ENCODE measurements at places on chromosomes 1 and 21.

GRCh38 chr1:245615001-245615400 is 460.2 kb downstream of the KIF26B start:
- no peak for DNase-seq

DNA sequence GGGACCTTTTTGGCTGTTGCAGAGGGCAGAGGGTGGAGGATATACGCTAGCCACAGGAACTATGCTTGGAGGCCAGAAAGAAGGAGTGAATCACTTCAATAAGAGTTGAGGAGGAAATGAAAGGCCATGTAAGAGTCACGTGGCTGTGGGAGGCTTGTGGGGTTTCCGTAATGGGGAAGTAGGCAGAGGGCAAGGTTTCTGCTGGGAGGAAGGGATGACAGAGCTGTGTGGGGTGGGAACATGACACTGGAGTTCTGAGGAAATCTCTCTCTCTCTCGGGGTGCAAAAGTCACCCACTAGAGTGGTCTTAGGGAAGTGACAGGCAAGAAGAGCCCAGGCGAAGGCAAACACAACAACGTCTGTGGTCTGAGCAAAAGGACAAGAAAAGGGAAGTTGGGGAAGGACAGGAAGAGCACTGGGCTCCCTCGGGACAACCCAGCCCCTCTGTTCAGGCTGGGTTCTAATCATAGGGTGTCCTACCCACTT is 3.9 kb upstream of the CD1C start:
- peak; percentile 84 for DNase-seq

- no peak for DNase-seq
Observed at GRCh38 chr1:111598544-111598943, 21.0 kb upstream of the RAP1A start.

GRCh38 chr1:204711947-204712701 is 26.6 kb upstream of the LRRN2 start:
- DNase-seq, result no peak

DNA sequence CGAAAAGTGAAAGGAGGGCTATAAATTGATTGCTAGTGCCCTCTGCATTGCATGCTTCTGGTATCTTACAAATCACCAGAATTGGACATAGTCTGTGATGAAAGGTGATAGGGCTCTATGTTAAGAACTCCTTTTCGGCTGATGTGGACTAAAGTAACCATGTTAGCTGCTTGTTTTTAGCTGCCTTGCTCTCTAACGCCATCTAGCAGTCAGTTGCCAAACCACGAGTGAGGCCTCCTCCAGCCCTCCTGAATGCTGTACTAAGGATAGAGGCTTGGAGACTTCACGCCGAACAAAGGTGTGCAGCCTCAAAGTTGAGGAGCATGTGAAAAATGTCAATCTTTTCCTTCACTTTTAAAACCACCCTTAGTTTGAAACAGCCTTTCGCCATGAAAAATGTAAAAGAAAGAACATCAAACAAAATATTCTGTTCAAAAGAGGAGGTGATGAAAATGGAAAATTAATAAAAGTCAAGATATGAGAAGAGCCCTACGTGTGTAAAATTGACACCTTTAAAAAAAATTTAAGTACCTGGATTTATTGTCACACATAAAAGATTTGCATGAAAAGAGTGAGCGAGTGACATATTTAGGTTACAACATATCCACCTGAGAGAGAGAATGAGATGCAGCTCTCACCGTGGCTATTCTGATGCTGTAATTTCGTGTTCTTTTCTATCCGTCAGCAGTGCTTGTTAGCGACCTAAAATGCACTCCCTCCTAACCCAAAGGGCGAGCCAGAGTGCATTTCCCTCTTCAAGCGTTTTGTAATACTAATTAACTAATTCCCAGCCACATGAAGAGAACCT is 8.1 kb downstream of the LRRC53 start:
- DNase-seq, result no peak

- no peak for DNase-seq
Observed at GRCh38 chr1:236228411-236228810, 53.3 kb downstream of the ERO1B start.

GRCh38 chr1:224801844-224802490 is 127.5 kb upstream of the DNAH14 start:
- no peak for DNase-seq

DNA sequence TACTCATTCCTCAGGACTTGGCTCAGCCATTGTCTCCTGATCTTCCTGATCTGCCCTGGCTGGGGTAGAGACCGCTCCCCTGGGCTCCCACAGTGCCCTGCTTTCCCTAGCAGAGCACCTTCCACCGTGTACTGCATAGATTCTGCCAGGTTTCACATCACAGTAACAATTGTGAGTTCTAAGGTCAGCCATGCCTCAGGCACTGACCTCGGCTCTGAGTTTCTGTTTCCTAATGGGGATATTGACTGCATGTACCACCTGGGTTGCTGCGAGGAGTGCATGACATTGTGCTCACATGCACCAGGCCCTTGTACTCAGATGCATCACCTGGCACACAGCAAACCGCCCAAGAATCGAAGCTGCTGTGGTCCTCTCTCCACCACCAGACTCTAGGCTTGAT is 46.0 kb downstream of the HSPG2 start:
- DNase-seq, result no peak

DNA sequence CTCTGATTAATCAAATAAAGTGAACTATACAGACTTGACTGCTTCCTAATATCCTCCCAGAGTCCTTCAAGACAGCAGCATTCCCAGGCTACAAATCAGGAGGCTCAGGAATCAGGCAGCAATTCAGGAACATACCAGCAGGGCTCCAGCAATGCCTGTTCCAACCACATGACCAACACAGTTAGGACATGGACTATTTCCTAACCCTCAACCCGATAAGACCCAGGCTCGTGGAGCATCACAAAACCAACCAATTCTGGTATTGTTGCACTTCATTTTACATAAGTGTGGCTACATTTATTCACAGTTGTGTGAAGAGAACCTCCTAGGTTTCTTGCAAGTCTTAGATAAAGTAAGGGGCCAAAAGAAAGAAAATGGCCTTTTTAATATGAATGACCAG is 546.2 kb upstream of the ADGRL2 start:
- DNase-seq, result no peak

DNA sequence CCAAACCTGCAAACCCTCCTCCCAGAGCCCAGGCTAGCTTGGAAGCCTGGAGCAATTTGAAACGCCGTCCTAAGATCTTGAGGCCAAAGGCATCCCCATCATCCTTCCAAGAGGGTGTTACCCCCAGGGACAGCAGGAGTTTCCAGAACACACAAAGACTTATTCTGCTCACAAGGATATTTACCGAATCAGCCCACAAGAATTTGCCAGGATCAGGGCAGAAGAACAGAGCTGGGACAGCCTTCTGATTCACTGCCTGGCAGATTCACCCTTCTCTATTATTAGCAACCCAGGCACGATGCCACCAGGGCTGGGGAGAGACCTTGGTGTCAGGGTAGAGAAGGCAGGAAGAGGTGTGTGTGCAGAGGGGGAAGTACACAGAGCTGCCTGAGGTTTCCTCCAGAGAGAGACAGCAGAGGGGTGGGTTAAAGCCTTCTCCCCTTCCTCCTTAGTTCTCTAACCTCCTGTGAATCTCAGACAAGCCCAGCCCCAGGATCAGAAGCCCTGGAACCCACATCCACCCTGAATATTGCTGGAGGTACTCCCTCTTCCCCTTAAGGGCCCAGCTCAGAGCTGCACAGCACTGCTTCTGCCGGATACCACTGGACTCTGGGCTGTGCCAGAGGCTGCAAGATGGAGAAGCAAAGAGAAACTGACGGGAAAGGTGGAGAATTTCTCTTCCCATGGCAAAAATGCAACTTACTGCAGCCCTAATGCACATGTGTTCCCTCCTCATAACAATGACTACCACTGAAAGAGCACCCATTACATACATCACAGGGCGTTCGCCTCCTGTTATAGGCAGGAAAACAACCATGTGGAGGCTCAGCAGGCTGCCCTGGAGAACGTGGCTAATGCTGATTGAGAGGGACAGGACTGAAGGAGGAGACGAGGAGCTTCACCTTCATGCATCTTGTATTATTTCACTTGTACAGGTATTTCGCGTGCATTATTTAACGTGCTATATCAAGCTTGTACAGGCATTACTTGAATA is 61.8 kb downstream of the ITPKB start:
- peak; percentile 68 for DNase-seq

DNA sequence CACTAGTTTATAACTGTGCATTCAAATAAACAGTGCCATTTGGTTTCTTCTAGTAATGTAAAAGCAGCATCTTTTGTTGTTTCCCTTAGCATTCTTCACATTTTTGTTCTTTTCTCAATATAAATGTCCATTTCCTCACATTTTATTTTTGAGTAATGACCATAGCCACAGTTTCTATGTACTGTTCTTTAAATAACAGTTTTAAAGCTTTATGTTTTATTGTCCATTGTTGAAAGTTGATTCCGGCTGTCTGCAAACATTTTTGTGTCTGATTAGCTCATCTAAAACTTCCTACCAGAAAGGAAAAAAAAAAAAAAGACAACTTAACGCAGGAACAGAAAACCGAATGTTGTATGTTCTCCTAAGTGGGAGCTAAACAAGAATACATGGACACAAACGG is 139.7 kb downstream of the MAGI3 start:
- DNase-seq, result no peak

- DNase-seq, result no peak
Observed at GRCh38 chr1:11787804-11788436, 17.8 kb downstream of the MTHFR start.

DNA sequence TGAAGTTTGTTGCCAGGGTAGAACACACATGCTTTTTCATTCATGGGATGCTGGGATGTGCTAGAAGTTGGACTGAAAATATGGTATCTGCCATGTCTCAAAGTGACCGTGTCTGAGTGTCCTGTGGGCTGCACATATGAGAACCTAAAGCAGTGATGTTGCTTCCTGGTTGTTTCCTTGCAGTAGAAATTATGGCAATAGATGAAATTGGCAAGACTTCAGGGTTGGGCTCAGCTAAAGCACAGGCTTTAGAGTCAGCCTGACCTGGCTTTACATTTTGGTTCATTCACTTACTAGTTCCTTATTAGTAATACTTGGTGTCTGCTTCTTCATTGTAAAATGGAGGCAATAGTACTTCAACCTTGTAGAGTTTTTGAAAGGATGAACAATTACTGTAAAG is 2.2 kb downstream of the LAMC2 start:
- DNase-seq, result no peak

- DNase-seq, result no peak
Observed at GRCh38 chr1:240608707-240609106, 3.2 kb downstream of the GREM2 start.

GRCh38 chr21:36321325-36322082 is 1.5 kb downstream of the MORC3 start:
- DNase-seq, result no peak

- DNase-seq, result no peak
Observed at GRCh38 chr1:30109853-30110252, 613.5 kb downstream of the MATN1 start.

- no peak for DNase-seq
Observed at GRCh38 chr1:248268178-248268577, 9.6 kb downstream of the OR2T33 start.

DNA sequence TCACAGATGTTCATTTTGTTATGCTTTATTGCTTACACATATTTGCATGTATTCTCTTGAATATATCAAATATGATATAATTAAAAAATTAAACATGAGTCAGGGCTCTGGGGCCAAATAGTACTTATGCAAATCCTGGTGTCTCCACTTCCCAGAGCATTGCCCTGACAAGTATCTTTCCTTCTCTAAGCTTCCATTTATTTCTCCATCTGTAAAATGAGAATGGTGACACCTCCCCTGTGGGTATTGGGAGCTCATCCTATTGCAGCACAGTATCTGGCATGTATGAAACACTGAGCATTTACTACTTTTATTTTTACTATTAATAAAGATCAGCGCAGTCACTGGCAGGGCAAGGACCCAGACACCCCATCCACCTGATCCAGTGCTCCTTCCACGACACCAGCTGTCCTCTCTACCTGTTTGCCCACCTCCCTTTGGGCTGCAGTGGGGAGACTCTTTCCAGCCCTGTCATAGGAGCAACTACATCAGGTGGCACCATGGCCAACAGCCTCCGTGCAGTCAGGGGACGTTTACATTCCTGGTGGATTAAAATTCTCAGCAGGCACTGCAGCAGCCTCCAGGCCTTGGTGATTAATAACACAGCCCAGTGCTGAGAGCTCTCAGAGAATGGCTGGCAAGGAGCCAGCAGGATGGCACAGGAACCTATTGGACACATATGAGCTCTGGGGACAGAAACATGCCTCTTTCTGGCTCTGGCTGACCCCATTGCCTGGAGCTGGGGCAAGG is 113.0 kb downstream of the DMRTB1 start:
- DNase-seq, result peak; percentile 80

DNA sequence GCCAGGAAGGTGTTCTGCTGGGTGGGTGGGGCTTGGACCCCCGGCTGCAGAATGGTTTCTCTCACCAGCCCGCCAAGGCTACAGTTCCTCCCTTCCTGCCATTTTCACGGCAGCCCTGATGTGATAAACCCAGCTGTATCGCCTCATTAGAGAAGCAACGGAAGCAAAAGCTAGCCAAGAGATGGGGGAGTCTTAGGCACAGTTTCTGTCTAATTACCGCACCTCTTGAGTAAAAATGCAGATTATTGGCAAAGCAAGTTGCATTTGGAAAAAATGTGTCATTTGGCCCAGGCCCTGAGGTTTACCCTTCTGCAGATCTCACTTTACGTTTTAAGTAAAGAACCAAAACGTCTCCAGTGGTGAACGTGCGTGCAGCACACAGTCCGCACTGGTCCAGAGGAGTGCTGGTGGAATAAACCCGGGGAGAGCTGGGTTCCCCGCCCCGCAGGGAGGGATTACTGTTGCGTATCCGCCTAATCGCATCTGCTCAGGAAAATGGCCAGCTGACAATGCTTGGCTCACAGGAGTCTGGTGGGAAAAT is 109.9 kb downstream of the GALNT2 start:
- DNase-seq, result no peak

- DNase-seq, result no peak
Observed at GRCh38 chr1:227453631-227454355, 109.6 kb upstream of the ZNF678 start.

DNA sequence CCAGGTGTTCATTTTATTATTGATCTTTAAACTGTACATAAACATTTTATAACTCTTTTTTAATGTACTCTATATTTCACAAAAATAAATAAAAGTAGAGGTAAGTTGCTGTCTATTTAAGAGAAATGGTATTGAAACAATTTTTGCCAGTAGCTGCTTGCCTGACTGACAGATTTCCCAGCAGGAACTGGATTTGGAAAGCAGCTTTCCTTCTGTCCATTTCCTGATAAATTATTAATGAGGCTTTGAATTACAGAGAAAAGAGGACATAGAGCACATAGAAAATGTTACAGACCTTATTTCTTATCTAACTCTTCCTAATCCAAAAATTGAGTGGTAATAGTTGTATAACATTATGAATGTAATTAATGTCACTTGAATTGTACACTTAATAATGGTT is 79.7 kb upstream of the BCL10 start:
- no peak for DNase-seq

GRCh38 chr1:39272027-39272797 is 67.7 kb downstream of the MACF1 start:
- DNase-seq, result no peak

DNA sequence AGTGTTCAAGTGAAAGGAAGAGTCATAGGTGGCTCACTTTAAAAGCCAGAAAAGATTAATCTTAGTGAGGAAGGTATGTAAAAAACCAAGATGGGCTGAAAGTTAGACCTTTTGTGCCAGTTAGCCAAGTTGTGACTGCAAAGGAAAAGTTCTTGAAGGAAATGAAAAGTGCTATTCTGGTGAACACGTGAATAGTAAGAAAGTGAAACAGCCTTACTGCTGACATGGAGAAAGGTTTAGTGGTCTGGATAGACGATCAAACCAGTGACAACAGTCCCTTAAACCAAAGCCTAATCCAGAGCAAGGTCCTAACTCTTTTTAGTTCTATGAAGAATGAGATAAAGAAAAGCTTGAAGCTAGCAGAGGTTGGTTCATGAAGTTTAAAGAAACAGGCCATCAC is 106.4 kb downstream of the CTH start:
- DNase-seq, result no peak
